Fibroblast of villous mesenchyme (primary cell): ENCODE measurements at places on chromosomes 1 and 21.

- DNase-seq: no peak
Measured at GRCh38 chr1:42179900-42180329, 15.4 kb upstream of the GUCA2A start.

GRCh38 chr1:3192361-3192760, 123.4 kb downstream of the PRDM16 start:
- no peak for DNase-seq

GRCh38 chr1:228487336-228488124, at the start of gene RNF187:
TSS of gene RNF187 (plus strand) at chr1:228487382.
- no peak for DNase-seq

DNA sequence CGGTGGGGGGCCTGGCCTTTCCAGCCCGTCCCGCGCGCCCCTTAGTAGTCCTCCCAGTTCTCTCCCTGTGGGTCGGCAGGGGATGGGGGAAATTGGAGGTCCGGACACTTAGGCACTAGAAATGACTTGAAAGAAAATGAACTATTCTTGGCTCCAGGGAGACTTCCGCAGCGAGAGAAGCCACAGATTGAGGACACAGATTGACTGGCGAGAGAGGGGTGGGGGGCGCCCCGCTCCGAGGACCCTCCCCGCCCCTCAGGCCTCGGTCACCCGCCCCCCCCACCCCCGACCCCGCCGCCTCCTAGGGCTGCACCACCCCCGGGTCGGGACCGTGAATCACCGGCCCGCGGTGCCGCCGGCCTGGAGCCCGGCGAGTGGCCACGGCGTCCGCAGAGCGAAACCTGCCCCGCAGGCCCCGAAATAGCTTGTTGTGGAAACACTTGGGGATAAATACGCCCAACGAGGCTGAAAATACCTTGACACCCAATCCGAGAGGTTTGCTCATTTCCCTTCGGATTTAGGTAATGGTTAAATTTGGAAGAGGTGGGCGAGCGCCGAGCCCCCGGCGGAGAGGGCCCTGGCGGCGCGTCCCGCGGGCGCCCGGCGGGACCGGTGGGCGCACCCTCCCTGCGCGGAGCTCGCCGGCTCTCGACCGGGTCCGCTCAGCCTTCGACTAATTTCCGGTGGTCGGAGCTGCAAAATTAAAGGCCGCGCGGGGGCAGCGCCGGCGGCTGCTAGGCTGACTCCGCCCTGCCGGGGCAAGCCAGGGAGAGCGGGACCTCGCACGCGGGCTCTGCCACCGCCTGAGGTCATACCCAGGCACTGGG, at the start of gene GFI1:
TSS of gene GFI1 (minus strand) at position 675 of the 827 bp plus-strand sequence. CDS start 3,438 bp downstream, outside the sequence.
- DNase-seq: peak; percentile 23

- no peak for DNase-seq
Measured at GRCh38 chr1:36859926-36860325, 174.4 kb downstream of the GRIK3 start.

DNA sequence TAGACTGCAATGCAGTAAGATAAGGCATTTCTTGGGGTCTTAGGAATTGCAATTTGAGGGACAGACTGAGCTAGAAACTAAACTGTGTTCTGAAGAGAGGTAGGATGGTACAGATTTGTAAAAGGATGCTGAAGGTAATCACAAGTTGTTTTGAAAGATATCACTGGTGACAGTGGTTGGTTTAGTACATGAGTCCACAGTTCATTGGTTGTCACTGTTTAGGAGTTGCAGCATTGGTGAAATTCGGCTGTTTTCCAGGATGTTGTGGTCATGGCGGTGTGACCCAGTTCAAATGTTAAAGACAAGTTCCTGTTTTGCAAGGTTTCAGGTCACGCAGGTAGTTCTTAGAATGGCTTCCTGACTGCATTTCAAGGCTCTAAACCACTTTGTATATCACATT, 292.8 kb upstream of the B3GALT2 start:
- no peak for DNase-seq

- peak; percentile 48 for DNase-seq
Measured at GRCh38 chr21:42193131-42193671, 25.7 kb upstream of the ABCG1 start.

DNA sequence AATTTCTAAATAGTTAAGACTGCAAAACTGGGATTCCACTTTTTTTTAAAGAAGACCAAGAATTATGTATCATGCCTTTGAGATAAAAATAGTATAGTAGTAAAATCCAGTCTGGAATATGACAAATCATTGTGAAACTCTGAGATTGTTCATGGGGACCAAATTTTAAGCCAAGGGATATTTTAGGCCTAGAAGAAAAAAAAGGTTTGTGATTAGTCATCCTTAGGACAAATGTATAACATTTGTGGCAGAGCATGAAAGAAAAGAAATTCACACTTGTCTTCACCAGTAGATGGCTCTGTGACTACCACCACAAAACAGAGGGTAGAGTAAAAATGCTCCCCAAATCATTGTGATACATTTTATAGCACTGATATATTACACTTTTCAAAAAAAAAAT, 226.1 kb downstream of the KCTD3 start:
- peak; percentile 24 for DNase-seq

DNA sequence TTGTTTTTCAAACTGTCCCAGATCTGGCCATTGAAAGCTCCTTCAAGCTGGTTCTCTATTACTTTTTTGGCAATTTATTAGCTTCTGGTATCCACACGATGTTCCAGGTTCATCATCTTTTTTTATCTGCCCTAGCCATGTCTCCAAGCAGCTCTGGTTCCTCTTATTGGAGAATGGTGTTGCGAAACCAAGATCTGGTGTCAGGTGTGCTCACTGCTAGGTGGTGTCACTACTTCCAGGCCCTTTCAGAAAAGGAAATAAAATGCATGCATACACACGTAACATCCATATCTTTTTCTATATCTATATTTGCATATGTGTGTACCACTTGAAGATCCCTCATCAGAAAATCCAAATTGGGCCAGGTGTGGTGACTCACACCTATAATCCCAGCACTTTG, 53.3 kb downstream of the GATAD2B start:
- no peak for DNase-seq

GRCh38 chr1:19365721-19366120, 53.6 kb downstream of the SLC66A1 start:
- no peak for DNase-seq

GRCh38 chr1:93729502-93729901, 47.9 kb upstream of the BCAR3 start:
- DNase-seq: no peak

GRCh38 chr1:245707941-245708340, 553.2 kb downstream of the KIF26B start:
- DNase-seq: no peak

- peak; percentile 29 for DNase-seq
Measured at GRCh38 chr1:19762175-19762779, 37.4 kb downstream of the TMCO4 start.
